Occipital lobe (tissue), 3 donors: ENCODE measurements at places on chromosomes 5 and 9. TPM values are rescaled to one million over a fixed set of nuclear protein-coding genes. Genes with fewer than 3 reads are reported as not detected.

The ABCA2 gene
- 20.9 TPM for total RNA-seq

DNA sequence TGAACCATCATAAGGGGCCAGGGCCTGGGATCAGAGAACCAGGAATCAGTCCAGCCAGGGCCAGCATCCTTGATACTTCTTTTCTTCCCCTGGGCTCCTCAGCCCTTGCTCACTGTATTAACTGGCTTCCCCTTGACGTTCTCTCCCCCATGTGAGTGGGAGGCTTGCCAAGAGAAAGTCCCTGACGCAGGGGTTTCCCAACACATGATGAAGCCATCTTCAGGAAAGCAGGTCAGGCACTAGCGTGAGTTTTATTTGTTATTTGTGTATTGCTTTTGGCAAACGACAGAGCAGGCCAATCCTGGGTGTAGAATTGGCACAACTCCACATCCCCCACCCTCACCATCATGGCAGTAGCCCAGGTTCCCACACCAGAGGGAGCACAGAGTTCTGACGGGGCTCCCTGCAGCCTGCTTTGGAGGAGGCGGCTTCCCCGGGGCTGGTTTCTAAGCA lies 165.5 kb upstream of the NFIL3 start:
- no peak for DNase-seq

DNA sequence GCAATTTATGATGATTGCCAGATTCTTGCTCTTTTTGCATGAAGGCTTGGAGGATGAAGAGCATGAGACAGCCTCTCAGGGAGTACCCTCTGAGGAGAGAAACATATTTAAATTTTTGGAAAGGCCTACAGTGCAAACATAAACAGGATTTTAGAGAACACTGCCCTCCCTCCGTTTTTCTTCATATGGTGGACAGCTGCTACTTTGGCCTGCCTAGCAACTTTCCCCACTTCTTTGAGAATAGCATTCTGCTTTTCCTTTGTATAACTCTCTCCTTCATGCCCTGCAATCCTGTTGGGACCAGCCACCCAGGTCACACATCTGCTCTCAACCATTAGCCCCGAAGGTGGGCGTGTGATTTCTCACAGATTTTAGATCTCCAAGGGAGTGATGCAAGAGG lies 20.5 kb upstream of the TXN start:
- DNase-seq, result no peak

- peak; percentile 16 for DNase-seq
Observed at GRCh38 chr5:138874241-138874640, 894 bp downstream of the LRRTM2 start.

The PCDHA5 gene
- total RNA-seq, result 13.1 TPM

The ANKDD1B gene
- 1.7 TPM for total RNA-seq

The DDX4 gene
- total RNA-seq, result not detected

GRCh38 chr9:69317894-69318293 lies 7.1 kb upstream of the ENTREP1 start:
- no peak for DNase-seq

DNA sequence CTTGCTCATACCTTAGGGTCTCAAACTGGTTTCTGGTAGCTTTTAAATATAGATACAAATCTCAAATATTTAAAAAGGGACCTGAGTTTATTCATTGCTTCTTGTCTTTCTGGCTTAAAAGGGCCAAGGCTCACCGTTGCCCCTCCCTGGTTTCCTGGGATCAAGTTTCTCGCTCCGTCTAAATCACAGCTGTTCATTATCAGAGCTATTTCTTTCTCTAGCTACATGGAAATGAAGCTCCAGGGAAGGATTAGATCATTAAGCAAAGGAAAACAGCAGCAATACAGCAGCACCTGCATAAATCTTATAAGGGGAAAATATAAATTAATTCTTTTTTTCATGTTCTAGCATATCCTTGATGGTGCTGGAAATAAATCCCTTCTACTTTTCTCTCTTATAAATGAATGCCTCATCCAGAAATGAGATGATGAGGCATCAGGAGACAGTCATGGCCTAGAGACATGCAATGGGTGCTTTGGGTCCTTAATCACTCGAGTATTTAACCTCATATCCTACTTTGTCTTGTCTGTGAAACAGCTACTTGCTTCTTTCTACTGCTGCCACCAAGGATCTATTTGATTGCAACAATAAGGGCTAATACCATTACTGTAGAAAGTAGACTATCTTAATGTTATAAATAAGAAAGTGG lies 320.1 kb downstream of the TRPM3 start:
- no peak for DNase-seq

The STPG3 gene
- total RNA-seq, result not detected
